ENCODE measurements at places on chromosomes 1 and 21.

DNA sequence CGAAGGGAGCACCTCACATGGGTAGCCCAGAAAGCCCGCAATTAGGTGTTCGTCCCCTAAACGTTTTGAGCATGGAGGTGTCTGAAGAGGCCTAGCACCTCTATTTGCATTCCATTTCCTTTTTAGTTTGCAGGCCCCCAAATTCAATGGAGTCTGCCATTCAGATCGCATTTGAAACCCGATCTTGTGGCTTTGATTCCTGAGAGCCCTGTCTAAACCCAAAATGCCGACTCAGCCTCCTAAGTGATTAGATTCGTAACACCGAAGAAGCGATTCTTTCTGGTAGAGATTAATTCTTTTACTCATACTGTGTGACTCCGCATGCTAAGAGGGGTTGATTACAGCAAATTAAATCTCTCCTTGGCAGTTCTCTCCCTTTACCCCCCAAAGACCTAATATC lies 415.2 kb upstream of the KAZN start:
- DNase-seq = no peak

DNA sequence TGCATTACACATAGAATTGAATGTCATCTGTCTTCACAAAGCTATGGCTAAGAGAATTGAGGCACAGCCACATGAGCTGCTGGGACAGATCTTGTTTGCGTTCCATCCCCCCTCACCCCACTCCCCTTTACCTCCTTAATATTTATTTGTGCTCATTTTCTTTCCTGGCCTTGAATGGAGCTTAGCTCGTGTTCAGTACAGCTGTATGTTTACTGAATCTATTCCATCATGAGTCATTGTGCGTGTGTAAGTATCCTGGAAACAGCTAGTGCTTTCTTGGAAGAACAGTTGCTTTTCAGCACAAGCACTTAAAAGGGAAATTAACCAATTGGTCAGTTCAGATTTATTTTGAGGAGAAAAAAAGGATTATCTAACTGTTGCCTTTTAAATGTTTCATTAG lies 14.7 kb downstream of the PROX1 start:
- no peak for DNase-seq

DNA sequence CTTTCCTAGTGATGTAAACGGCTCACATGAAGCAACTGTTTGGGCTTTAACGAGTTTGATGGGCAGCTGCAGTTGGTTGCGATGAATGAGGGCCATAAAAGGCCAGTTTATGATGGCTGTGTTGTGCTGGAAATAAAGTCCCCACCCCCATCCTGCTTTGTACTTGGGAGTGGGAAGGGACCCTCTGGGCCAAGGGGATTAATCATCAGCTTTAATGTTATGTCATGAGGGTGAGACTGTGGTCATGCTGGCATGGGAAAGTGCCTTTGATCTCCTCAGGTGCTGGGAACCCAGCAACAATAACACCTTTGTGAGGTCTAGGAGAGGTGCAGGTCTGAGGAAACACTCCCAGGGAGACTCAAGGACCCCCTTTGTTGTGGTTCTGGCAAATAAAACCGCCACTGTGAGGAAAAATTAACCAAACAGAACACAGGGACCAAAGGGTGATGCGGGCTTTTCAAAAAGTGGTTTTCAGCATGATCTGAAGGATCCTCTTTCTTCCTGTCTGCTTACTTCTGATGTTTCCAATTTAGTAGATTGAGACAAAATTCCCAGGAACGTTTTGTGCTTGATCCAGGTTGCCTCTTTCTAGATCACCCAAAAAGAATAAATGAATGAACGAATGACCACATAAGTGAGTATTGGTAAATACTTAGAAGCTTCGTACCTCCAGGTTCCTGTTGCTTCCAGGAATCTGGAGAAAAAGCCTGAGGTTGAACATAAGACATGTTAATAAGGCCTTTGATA lies 257.8 kb upstream of the HOOK1 start:
- DNase-seq = no peak

DNA sequence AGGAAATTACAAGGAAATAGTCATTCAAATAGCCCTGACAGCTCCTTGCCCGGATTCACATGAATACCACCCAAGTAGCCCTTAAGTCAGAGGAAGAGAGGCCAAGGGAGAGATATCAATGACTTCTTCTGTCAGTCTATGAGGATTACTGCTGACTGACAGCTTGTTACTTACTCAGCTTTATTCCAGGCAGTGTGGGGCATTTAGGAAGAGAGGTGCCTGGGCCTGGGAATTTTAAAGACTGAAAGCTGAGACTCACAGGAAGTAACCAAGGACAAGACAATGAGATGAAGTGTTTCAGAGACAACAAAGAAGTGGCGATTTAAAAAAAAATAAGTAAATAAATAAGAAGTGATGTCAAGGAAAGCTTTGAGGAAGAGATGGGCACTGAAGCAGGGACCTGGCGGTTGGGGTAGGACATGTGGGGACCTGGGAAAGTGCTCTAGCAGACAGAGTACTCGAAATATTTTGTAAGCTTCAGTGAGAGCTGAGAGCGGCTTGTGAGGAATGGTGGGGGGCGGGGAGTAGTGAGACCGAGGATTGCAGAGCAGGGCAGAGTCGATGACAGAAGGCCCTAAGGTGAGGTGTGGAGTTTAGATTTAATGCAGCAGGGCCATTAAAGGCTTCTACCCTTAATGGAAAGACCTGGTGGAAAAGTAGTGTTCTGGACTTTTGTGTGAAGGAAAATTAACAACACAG lies 58.9 kb downstream of the ST3GAL3 start:
- no peak for DNase-seq

- DNase-seq = no peak
These were observed 87.8 kb upstream of the CD34 start for GRCh38 chr1:207998691-207999090.

- no peak for DNase-seq
These were observed 17.9 kb upstream of the PWP2 start for GRCh38 chr21:44089001-44089911.

GRCh38 chr1:207847116-207847515 lies 63.8 kb downstream of the CD34 start:
- no peak for DNase-seq

- DNase-seq = no peak
These were observed 7.6 kb upstream of the RAP1A start for GRCh38 chr1:111611986-111612385.

DNA sequence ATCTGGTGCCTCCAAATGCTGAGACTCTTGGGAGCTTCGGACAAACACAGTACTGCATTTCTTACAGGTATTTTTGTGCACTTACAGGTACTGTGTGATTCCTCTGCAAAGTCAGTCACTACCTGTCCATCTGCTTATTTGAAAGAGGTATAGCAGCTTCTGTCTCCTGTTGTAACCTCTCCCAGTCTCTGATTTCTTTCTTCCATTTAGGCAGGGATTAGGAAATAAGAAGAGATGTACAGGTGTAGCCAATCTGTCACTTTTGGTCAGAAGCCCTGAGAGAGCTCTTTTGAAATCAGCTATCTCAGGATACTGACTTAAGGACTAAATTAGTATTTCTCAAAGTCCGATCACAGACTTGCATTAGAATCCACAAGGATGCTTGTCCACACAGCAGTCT lies 54.0 kb downstream of the AKT3 start:
- DNase-seq = no peak

DNA sequence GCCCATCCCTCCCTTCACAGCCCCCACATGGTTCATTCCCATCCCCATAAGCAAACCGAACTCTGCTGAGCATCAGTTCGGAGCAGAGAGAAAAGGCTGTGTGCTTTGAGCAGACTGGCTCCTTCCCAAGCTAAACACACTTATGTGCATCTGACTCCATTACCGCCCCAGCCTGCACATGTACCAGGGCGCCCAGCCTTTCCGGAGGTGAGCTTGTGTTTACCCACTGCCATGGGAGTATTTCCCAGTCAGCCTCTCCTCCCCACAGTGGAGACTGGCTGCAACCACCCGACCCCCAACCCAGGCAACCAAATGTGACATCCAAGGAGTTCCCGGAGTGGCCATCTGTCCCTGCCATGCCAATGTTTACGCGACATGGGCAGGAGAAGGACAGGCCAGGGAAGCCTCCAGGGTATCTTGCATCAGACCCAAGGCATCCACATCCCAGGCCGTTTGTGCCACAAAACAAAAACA lies 9.4 kb downstream of the TIAM1 start:
- no peak for DNase-seq

DNA sequence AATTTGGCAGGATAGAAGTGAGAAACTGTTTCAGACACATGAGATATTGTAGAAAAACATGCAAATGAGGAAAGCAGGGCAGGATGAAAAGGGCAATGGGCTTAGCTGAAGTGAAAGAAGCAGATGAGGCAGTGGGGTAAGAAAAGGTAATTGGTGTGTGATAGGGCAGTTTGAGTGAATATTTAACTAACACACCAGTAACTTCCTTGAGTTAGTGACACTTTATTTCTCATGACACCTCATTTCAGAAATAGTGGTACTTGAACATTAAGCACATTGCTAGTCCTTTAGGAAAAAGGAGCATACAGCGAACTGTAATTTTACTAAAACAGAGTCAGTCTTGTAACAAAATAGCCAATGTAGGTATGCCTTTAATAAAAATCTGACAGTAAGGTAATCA lies 415.0 kb downstream of the DPYD start:
- DNase-seq = no peak

DNA sequence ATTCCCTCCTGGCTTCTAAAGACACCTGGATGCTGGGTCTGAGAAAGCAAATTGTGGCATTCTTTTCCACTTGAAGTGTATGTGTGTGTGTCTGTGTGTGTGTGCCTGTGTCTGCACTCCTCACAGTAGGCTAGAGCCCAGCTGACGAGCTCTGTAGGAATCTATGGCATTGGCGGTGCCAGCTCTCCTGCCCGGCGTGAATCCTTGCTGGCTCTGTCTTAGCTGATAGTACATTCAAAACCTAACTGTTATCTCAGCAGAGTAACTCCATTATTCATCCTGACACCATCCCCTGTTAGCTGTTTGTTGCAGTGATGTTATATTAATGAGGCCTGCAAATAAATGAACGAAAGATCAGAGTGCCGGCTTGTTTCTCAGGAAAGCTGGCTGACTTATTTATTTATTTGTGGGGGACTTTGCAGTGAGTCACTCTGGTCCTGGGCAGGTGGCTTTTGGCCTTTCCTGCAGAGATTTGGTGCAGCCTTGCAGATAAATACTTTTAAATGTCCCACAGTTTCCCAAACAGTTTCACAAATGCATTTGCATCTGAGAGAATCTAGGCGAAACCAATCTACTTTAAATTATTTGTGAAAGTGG lies 160.6 kb upstream of the CD34 start:
- DNase-seq = no peak

- DNase-seq = no peak
These were observed 85.1 kb downstream of the PLPP3 start for GRCh38 chr1:56494306-56494705.

DNA sequence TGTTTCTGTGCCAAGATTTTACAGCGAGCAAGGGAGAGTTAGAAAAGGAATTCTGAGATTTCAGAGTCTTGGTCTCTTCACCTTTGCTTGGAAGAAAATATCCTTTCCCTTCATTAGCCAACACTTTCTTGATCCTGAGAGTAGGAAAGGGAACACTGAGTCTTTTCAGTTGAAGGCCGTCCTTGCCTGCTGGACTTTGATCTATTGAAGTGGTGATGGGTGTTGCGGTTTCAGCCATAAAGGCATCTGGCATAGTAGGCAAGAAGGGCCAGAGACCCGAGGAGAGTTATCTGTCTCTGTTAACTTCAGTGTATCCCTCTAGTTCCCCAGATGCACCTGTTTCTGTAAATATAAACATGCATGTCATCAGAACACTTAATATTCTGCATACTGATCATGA lies 9.7 kb downstream of the SELE start:
- no peak for DNase-seq

- no peak for DNase-seq
These were observed 6.8 kb upstream of the PPP1R15B start for GRCh38 chr1:204418174-204419063.

DNA sequence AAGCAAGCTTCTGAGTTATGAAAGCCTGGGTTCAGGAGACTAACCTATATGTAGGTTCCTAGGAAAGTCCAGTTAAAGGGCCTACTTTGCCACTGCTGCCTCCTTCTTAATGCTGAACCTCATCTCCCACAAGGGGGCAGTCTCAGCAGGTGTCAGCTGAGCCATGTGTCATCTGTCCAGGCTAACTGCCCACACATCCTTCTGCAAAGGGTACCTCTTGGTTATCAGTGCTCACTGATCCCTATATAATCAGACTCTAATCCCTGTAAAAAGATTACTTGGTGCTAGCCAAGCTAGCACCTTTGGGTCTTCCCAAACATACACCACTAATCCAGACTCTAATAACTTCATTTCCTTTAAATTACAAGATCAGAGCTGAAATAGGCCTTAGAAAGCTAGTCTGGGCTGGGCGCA lies 9.0 kb downstream of the PRDX1 start:
- DNase-seq = no peak
